Calu3 (cell line): ENCODE measurements at places on chromosomes 16 and 17. TPM values are rescaled to one million over a fixed set of nuclear protein-coding genes. Genes with fewer than 3 reads are reported as not detected.

The CETP gene
- not detected in 2 replicates for total RNA-seq

The SMURF2 gene
- total RNA-seq: 15.0 and 18.8 TPM in 2 replicates

The SKAP1 gene
- total RNA-seq: 4.4 and 9.3 TPM in 2 replicates

DNA sequence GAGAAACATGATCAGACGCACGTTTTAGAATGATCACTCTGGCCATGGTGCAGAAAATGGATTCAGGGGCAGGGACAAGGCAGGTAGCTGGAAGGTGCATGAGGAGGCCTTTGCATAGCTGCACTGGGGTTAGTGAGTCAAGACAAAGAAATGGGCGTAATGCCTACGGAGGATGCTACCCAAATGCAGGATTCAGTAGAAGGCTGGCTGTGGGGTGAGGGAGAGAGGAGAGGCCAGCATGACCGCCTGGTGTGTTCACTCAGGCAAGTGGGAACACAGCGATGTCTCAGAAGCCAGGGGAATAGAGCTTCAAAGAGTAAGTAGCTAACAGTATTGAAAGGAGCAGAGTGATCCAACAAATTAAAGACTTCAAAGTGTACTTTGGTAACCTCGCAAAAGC, 31.2 kb downstream of the PMP22 start:
- DNase-seq: no peak

- no peak for DNase-seq
These were observed 2.8 kb downstream of the ACE start for GRCh38 chr17:63479495-63480184.

DNA sequence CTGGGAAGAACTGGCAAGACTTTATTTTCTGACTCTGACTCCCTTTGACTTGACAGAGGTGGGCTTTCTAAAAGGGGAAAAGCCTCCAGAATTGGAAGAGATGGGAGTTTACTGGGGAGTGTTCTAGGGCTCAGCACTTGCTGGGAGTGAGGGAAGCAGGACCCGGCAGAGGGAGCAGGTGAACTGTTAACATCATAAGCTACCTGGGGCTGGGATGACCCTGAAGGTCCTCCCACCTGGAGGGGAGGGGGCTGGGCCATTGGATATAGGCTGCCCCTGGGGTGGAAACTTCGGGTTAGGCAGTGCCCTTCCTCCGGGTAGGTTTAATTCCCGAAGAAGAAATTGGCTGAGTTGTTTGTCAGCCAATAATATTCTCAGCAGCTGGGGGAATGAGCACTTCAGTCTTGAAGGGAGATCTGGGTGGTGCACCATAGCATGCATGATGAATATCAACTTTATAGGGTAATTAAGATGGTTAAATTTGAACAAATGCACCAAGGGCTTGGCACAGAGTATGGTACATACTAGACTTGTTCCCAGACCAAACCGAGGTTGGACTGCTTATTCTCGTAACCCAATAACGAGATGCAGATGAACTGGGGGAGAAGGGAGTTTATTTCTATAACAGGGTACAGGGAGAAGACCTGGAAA, 337.0 kb downstream of the HAPSTR1 start:
- DNase-seq: no peak

GRCh38 chr17:7882068-7882467, 6.5 kb upstream of the CHD3 start:
- DNase-seq: no peak
